Activated CD4-positive, alpha-beta T cell treated with anti-CD3 and anti-CD28 coated beads, Interleukin-2, amount 50 U/mL, for 48 hours (primary cell): ENCODE measurements at places on chromosomes 7 and 10.

DNA sequence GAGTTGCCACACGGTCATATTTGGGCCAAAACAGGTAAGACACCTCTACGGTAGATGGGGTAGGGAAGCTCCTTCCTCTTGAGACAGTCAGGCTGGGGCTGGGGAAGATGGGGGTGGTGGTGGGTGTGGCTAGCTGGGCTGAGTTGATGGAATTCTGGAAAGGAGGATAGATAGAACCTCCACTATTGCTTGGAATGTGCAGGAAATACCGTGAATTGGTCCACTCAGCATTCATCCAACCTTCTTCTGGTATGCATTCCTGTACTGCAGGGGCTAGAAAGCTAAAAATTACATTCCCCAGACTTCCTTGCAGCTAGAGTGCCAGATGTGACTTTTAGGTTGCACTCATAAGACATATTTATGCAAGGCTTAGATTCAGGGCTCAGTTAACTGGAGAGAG is 24.8 kb downstream of the TLX1 start:
- DNase-seq = no peak

- no peak for DNase-seq
Observed at GRCh38 chr10:7042000-7042399, 368.8 kb downstream of the SFMBT2 start.

GRCh38 chr10:22531441-22531840 is 182.9 kb downstream of the PIP4K2A start:
- no peak for DNase-seq

DNA sequence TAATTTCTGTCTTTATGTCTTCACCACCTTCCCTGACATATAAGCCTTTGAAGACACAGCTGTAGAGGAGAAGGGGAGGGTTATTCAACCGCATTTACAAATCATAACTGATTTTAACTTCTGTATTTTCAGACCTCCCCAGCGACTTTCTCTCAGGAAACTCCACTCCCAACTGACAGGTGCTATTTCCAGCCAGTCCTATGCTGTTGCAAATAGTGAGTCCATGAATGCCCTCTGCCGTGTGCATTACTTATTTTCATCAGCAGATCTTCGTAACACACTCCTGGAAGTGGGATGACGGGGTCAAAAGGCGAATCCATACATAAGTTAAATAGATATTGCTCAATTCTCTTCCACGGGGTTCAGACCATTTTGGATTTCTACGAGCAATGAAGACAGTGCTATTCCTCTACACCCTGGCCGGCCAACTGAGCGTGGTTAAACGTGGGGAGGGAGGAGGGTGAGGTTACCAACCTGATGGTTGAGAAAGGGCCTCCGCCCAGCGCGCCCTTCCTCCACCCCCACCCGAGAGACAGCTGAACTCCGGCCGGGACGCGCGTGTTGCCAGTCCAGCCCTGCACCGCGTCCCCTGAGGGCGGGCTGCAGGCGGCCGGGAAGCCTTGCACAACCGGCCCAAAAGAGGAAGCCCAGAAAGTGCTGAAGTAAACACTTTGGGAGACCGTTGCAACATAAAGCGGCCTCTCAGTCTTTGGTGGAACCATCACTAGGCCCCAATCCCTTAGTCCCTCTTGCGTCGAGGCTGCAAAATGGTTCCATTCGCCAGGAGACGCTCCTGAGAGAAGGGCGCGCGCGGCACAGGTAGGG is at the start of gene APBB1IP:
Gene APBB1IP, plus strand, starts transcription at position 705 of the 825 bp plus-strand sequence. CDS start 53,986 bp downstream, outside the sequence.
- peak; percentile 66 for DNase-seq

- DNase-seq = peak; percentile 31
Observed at GRCh38 chr7:143381427-143382125, 431 bp downstream of the ZYX start.

GRCh38 chr10:80894797-80895467 is 357.2 kb downstream of the SH2D4B start:
- DNase-seq = no peak

DNA sequence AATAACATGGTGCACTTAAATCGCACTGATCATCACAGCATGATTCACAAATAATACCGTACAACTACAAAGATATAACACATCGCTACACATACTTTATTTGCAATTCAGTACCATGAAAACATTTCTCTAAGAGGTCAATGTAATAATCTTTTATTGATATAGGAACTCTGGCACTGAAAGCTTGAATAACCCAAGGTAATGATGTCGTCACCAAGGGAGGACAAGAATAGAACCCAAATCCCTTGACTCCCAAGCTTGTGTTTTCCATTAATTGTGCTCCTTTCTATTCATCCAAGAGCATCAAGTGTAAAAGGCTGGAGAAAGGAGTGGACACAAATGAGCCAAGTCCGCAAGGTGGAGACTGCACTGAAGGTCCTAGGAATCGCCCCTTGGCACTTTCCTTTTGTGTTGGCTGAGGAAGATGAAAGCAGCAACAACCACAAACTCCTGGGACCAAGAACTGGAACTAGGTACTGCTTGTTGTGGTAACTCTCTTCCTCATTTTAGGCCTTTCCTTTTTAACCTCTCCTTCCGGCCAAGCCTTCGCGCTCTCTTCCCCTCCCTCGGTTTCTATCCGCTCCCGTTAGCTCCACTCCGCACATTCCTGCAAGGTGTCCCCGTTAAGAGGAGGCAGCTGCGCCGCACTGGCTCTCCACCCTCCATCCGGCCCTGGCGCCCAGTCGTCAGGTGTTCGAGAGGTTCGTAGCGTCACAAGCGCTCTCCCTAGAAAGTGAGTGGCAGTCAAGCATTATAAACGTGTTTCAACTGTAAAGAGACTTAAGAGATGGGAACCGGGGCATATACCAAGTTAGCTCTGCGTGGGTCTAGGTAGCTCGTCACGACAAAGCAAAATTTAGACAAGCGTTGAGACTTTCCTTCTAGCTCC is 1.0 kb upstream of the CBLL1 start:
- DNase-seq = peak; percentile 72

DNA sequence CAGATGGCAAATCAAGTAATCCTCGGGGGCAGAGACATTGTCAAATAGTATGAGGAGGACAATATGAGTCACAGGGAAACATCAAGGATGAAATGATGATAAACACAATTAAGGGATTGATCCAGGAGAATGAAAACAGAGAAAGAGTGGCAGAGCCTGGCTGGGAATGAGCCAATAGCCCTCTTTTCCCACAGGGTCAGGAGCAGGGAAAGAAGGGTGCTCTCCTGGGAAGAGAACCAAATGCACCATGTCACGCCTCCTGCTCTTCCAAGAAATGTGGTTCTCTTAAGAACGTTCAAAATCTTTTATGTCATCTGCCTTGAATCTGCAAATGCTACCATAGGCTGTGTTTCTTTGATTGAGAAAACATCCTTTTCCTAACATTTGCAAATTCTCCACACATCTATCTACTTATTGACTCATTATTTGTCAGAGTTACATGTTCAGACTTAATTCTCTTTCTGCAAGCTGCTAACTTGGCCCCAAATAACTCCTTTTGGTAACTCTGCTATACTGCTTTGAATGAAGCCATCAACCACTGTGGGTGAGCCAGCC is 50.6 kb downstream of the HIPK2 start:
- no peak for DNase-seq

DNA sequence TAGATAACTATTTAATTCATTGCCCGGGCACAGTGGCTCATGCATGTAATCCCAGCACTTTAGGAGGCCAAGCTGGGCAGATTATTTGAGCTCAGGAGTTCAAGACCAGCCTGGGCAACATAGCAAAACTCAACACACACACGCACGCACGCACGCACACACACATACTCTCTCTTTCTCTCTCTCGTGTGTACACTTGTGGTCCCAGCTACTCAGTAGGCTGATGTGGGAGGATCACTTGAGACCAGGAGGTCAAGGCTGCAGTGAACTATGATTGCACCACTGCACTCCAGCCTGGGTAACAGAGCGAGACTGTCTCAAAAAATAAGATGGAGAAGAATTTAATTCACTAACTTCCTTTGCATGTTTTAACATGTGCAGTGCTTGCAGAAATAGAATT is 38.1 kb downstream of the PTPN12 start:
- no peak for DNase-seq

DNA sequence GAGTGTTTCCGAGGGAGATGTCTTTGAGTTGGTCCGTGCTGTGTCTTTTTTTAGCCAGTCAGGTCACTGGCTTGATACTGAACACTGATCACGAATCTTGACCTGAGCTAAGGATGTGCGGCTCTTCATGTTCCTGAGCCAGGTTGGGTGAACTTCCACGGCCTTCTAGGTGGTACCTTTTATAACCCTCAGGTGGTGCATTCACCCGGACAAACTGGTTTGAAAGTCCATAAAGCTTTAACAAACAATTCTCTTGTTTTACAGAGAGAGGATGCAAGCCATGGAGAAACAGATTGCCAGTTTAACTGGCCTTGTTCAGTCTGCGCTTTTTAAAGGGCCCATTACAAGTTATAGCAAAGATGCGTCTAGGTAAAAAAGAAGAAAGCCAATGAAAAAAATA is 229.5 kb downstream of the ARHGAP21 start:
- no peak for DNase-seq

GRCh38 chr7:105017657-105018365 is 3.8 kb downstream of the KMT2E start:
- no peak for DNase-seq

DNA sequence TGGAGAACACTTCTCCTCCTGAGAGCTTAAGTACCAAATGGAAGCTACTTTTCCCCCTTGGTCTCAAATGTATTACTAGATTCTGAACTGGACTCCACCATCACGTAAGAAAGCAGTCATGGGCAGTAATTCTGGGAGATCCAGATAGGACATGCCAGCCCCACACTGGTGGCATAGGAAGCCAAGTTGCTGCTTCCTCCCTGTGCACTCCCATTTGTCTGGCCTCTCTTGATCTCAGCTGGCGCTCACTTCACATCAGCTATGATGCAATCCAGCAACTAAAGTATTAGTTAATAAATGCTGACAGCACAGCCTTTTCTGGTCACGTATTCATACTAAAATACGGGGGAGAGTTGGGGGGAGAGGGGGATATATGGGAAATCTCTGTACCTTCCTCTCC is 3.4 kb upstream of the IL6 start:
- no peak for DNase-seq

- DNase-seq = no peak
Observed at GRCh38 chr7:29565634-29565981, 2.0 kb downstream of the PRR15 start.

GRCh38 chr10:29651767-29652166 is 17.0 kb upstream of the SVIL start:
- no peak for DNase-seq

DNA sequence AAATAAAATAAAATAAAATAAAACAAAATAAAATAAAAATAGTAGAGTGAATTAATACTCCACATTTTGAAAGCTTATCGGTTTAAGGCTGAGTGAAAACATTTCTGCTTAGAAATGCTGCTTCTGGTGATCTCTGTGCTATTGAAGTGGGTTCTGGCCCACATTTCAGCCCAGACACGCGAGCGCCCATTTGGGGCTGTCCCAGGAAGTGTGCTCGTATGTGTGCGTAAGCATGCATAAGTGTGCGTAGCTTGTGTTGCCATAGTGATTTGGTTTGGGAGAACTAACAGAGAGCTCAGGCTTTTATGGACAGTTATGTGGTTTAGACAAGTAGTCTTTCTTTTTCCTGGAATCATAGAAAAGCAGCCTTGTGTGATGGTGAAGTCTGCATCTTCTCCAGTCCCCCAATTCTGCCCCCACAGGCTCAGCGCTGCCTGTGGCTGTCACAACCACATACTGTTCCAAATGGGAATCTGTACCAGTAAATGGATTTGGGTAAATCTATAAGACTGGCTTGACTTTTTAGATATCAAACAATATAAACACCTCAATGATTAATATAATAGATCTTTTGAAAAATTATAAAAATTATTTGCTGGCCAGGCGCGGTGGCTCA is 29.8 kb upstream of the PURB start:
- peak; percentile 77 for DNase-seq

DNA sequence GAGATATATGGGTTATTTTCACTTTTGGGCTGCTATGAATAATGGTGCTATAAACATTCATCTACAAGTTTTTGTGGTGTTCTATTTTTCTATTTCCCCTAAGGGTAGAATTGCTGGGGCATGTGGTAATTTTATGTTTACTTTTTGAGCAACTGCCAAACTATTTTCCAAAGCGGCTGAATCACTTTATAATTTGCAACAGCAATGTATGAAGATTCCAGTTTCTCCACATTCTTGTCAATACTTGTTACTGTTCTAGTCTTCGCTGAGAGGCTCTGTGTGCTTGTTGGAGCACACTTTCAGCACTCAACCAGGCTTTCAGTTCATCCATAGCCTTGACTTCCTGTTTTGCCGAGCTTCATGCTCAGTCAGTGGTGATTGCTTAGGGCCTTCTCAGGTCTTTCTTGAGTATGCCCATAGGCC is 39.0 kb downstream of the ADK start:
- DNase-seq = no peak

DNA sequence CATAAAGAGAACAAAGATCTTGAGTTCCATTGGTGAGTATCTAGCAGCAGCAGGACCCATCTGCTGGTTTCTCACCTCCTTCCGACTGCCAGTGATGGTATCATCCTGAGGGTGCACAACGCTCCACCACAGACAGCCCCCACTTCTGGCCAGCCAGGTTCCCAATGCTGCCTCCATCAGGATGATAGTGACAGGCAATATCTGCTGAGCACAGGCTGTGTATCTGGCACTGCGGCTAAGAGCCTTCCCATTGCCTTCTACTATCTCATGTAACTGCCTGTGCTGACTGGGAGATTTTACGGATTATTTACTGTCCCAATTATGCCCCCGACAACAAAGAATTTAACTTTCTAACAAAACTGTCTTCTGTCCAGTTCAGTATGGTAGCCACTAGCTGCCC is 352.4 kb upstream of the AOAH start:
- no peak for DNase-seq

GRCh38 chr10:8312781-8313180 is 258.3 kb downstream of the GATA3 start:
- no peak for DNase-seq

- DNase-seq = no peak
Observed at GRCh38 chr7:16986755-16987154, 105.0 kb upstream of the AGR3 start.

DNA sequence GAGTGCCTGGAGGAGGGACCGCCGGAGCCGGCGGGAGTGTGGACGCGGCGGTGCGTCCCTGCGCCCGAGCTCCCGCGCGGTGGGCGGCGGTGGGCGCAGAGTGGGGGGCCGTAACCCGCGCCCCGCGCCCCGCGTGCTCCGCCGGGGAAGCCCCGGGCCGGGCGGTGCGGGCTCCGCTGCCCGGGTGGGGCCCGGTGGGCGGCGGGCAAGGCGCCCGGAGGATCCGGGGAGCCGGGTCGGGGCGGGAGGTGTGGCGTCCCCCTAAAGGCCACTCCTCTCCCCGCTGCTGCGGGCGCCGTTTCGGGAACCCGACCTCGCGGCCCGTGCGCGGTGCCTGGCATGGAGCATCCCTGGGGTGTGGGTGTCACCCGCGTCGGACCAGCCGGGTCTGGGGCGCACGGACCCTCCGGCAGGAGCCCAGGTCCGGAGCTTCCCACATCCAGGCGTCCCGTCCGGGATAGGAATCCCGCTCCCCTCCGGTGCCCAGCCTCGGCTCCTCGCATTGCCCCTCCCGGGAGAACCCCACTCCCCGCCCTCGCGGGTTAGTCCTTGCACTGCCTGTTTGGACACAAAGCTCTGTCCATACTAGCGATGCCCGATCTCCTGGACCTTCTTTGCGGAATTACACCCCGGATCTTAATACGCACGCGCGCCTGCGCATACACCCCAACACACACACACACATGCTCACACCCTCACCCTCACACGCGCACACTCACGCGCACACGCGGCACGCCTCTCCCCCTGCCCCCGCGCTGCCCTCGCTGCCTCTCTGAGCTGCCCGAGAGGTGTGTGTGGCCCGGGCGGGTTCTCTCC is 723 bp downstream of the MTURN start:
- peak; percentile 66 for DNase-seq
